ENCODE measurements at places on chromosomes 7 and 10.

DNA sequence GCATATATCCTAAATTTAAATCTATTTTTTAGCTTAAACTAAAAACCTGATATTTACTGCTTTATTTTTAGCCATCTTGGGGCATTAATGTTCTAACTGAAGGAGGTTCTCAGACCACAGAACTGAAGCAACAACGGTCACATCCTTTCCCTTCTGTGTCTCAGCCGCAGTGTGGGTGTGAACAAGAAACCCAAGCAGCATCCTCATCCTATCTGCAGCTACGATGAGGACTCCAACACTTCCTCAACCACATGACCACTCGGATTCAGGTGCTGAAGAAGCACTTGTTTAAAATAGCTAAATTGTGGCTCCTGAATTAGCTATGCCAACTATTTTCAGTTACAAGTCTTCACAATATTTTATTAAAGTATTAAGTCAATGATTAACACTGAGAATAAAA, 5.3 kb downstream of the ESYT2 start:
- no peak for DNase-seq

DNA sequence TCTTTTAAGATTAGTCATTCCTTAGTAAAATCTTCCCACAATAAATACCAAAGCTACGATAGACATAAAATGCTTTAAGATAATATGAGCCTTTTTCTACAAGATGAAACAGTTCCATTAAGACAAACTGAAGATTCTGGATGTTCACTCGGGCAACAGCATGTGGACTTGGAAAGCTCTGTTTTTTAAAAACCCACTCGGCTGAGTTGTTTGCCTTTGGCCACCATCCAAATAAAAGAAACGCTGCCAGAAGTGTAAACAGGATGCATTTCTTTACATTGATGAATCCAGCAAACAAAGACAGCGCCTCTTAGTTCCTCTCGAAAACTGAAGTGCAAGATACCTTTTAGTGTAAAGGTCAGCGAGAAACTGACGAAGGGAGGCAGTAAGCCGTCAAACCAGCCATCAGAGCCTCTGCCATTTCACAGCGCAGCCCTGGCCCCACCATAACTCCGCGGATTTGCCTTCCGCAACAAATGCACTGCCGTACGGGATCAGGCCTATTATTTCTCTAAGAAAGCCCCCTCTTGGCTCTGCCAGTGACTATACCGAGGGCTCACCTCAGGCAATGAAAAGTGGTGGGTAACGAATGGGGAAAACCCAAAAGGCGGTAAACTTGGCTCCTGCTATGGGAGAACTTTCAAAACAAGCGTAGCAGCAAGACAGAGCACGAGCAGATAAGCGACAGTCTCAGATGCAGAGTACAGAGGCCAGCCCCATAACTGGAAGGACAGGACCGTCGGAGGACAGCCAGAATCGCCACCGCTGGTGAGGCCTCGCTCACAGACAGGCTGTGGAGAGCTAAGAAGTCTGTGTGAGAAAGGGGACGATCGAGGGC, 41.4 kb downstream of the GNA12 start:
- no peak for DNase-seq

DNA sequence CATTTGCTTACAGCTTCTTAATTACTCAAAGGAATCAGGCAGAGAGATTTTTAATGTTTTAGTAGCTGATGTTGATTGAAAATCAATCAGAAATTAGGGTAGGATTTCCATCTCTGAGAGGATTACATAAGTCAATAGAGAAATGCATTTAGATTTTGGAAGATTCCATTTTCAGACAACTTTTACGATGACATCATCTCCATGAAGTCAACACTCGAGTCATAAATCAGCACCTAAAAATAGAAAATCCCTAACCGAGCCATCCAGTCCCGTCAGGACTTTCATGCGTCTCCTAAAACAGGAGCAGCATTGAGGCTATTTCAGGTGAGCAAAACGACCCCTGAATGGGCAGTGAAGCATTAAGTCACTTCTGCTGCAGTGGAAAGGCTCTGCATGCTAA, 279.7 kb upstream of the RNF32 start:
- no peak for DNase-seq

- no peak for DNase-seq
Measured at GRCh38 chr10:88583584-88583957, 453 bp upstream of the RNLS start.

DNA sequence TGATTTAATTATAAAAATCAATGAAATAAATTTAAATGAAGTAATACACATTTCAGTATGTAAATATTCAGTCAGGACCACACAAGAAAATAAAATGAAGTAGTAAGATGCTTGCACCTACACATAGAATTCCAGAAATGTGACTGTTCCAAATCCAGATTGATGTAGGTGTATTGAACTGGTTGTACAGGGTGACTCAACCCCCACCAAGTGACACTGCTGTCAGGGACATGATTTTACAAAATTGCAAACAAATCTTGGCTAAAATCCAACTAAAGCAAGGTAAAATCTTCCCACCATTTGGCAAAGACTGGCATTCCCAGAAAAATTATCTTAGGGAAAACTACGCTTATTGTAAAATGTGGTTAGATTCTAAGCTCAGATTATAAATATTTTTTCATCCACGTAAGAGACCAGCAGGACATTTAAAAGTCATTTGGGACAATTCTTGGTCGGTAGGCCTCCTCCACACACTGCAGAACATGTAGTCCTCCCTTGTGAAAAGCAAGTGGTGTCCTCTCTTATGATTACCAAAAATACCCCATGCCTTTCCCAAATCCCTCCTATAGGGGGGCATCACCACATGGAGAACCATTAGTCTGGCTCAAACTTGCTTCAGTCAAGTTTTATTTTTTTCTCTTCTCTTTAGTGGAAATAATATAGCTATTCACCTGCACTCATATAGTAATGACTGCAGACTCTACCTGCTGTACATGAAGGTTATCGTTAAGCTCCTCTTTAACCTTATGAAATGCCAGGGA, 287.1 kb upstream of the SMIM30 start:
- no peak for DNase-seq

DNA sequence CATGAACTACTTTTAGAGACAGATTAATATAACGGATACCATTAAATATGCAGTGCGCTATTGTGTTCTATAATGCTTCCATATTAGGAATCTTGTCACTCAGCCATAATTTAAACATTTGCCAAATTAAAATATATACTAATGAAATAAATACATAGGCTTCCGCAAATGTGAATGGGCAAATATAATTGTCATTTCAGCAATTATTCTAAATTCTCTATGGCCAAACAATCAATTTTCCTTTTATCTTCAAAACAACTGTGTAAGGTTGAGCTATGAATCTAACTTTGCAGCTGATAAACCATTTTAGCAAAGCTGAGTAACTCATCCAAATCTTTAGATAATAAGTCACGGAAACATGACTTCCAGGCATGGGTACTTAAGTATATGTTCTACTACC, 20.7 kb upstream of the TSPAN13 start:
- DNase-seq, result no peak

DNA sequence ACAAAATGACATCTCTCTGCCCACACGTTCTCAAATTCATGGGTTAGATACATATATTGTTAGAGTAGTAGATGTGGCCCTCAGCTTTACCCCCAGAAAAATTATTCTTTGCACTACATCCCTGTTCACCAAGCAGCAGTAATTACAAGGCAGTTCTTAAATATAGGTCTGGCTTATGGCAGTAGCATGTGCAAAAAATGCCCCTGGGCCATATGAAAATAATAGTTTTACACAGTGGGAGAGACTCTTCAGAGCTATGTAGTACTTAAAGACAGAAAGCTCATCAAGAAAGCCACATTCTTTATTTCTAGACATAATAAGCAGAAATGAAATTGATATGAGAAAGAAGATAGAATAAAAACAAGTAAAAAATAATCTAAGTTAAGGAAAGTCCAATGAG, 196.3 kb upstream of the FOXP2 start:
- DNase-seq, result no peak

GRCh38 chr7:101764221-101764620, 53.2 kb upstream of the CUX1 start:
- no peak for DNase-seq

GRCh38 chr7:116740755-116741462, 68.9 kb downstream of the MET start:
- no peak for DNase-seq

- no peak for DNase-seq
Measured at GRCh38 chr10:123891144-123892071, at the start of gene CPXM2. TSS of gene CPXM2 (minus strand) at chr10:123891807. CDS start at chr10:123891659, 148 bp downstream.

GRCh38 chr7:28155964-28156363, 24.6 kb downstream of the JAZF1 start:
- no peak for DNase-seq

DNA sequence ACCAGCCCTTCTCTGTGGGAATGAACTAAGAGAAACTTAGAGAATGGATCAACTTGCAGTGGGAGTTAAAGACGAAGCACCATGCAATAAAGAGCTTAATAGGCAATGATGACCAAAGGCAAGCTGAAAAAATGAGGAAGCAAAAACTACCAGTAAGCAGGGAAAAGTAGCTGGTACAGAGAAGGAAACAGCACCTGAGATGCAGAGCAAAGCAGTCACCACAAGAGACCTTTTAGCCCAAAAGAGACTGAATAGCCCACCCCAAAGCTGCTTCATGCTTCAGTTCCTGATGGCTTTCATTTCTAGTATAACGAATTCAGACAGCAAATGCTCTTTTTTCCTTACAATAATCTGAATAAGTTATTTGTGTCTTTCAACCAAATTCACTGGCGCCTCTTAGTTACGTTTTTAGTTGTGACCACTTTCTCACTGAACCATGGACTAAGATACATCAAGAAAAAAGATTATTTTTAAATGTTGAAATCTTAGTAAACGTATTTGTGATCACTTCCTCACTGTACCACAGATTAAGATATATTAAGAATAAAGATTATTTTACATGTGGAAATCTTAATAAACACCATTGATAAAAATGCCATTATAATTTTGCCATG, 76.0 kb downstream of the USP6NL start:
- no peak for DNase-seq

Measured in activated CD4-positive, CD25-positive, alpha-beta regulatory T cell treated with anti-CD3 and anti-CD28 coated beads, Interleukin-2, amount 50 U/mL, for 72 hours (primary cell).